ENCODE measurements at places on chromosomes 5 and 9.

DNA sequence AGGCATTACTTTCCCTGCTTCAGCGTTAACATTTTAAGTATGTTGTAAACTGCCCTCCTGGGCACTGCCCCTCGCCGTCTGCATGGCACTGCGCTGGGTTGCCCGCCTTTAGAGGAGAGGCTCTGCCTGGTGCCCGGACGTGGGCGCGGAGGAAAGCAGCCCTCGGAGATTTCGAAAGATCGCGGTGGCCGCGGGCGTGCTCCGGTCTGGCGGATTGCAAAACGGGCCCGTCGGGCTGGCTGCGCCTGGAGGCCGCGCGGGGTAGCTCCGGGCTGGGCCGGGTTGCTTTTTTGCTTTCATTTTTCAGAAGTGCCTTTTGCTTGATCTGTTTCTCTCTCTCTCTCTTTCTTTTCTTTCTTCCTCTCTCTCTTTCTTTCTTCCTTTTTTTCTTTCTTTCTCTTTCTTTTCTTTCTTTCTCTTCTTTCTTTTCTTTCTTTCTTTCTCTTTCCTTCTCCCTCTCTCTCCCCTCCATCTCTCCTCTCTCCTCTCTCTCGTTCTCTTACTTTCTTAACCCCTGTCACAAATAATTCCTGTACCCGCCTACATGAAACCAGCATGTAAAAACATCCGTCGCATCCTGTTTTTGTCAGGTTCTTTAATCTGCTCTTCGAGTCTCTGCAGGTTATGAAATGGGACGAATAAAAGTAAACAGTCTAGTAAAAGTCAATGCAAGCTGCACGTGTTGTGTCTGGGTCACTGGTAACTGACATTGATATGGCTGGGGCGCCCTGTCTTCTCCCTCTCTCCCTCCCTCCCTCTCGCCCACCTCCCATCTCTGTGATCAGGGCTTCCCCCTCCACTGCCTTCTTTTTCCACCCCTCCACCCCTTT is 1.7 kb downstream of the FST start:
- peaks cover 14% of the 10 kb centered on the region for H3K27me3 ChIP-seq
- H3K27ac ChIP-seq = no peak overlapping the region
- DNase-seq = peak; percentile 49
- H3K4me1 ChIP-seq = peaks cover 34% of the 10 kb centered on the region

DNA sequence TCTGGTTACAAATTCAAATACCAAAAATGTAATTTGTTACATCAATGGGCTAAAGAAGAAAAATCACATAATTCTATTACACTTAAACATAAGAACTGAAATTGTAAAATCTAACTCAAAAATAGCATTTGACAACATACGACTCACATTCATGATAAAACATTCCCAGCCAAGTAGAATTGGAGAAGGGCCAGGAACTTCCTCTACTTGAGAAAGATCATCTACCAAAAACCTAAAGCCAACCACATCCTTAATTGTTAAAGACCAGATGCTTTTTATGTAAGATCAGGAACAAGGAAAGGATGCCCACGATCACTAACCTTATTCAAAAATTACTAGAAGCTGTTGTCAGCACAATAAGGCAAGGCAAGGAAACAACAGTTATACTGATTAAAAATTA is 1819.8 kb upstream of the C9orf72 start:
- no peak overlapping the region for H3K4me3 ChIP-seq
- no peaks in the 10 kb centered on the region for H3K36me3 ChIP-seq
- H3K27me3 ChIP-seq = no peaks in the 10 kb centered on the region
- no peaks in the 10 kb centered on the region for H3K4me1 ChIP-seq

GRCh38 chr5:133386662-133387061 is 225.7 kb downstream of the FSTL4 start:
- H3K4me1 ChIP-seq = no peaks in the 10 kb centered on the region
- no peak overlapping the region for H3K27ac ChIP-seq
- DNase-seq = no peak
- peaks cover 24% of the 10 kb centered on the region for H3K27me3 ChIP-seq
- H3K36me3 ChIP-seq = no peaks in the 10 kb centered on the region

- no peak overlapping the region for H3K27ac ChIP-seq
- H3K4me3 ChIP-seq = no peak overlapping the region
- DNase-seq = no peak
- H3K36me3 ChIP-seq = no peaks in the 10 kb centered on the region
Observed at GRCh38 chr5:5419291-5420210, 2.9 kb upstream of the ICE1 start.

- no peak overlapping the region for H3K27ac ChIP-seq
- peaks cover 10% of the 10 kb centered on the region for H3K36me3 ChIP-seq
- no peaks in the 10 kb centered on the region for H3K27me3 ChIP-seq
- no peak for DNase-seq
- H3K4me3 ChIP-seq = no peak overlapping the region
Observed at GRCh38 chr5:119470105-119470763, 17.9 kb downstream of the HSD17B4 start.

DNA sequence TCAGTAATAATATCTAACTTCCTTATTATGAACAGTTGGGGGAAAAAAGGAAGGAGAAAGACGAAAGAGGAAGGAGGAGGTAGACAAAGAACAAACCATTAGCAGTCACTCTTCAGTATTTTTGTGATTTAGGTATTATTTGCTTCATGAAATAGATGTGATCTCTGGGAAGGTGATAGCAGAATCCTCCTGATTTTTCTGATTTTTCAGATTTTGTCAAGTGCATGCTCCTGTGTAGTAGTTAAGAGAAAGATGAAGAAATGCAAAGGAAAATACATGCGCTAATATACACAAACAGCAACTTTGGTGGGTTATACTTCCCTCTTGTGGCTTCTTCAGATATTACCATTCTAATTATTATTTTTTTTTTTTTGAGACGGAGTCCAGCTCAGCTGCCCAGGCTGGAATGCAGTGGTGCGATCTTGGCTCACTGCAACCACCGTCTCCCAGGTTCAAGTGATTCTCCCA is 31.6 kb downstream of the LMNB1 start:
- H3K27me3 ChIP-seq = no peaks in the 10 kb centered on the region
- H3K4me3 ChIP-seq = no peak overlapping the region
- H3K4me1 ChIP-seq = peaks cover 6% of the 10 kb centered on the region
- H3K27ac ChIP-seq = no peak overlapping the region

GRCh38 chr5:155554500-155554899 is 540.9 kb downstream of the KIF4B start:
- H3K36me3 ChIP-seq = no peaks in the 10 kb centered on the region
- H3K4me3 ChIP-seq = no peak overlapping the region
- DNase-seq = no peak
- H3K27me3 ChIP-seq = no peaks in the 10 kb centered on the region

- H3K4me1 ChIP-seq = no peaks in the 10 kb centered on the region
- H3K4me3 ChIP-seq = no peak overlapping the region
- no peak overlapping the region for H3K27ac ChIP-seq
Observed at GRCh38 chr5:68010740-68011139, 204.8 kb upstream of the PIK3R1 start.

DNA sequence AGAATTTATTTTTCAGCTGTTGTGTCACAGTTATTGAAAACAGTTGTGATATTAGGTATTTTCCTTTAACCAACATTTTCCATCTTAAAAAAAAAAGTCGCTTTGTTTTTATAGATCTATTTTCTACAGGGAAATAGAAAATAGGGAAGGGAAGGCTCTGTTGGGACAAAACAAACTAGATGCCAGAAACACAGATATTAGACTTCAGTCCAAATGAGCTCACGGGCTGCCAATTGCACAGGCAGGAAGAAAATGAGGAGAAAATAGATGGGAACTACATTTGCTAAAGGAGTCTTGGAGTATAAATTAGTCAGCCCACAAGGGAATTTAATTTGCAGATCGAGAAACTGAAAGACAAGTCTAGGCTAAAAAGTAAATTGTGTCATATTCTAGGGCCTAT is 21.4 kb upstream of the ISOC1 start:
- DNase-seq = no peak
- H3K4me3 ChIP-seq = no peak overlapping the region
- no peak overlapping the region for H3K27ac ChIP-seq
- no peaks in the 10 kb centered on the region for H3K36me3 ChIP-seq
- H3K27me3 ChIP-seq = no peaks in the 10 kb centered on the region

DNA sequence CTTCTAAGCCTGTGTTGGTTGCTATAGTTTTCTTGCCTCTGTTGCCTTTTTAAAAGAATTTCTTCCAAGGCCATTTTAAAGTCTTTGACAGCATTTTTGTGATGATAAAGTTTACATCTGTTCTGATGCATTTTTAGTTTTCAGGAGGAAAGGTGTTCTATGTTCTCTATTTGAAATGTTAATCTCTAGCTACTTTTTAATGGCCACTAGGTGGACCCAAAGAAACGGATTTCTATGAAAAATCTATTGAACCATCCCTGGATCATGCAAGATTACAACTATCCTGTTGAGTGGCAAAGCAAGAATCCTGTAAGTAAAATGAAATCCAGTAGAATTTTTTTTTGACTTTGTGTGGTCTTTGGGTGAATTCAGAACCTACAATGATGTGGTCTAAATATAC is 60.2 kb downstream of the MELK start:
- no peak overlapping the region for H3K27ac ChIP-seq
- no peaks in the 10 kb centered on the region for H3K4me1 ChIP-seq
- no peaks in the 10 kb centered on the region for H3K36me3 ChIP-seq
- H3K27me3 ChIP-seq = no peaks in the 10 kb centered on the region
- no peak overlapping the region for H3K4me3 ChIP-seq

DNA sequence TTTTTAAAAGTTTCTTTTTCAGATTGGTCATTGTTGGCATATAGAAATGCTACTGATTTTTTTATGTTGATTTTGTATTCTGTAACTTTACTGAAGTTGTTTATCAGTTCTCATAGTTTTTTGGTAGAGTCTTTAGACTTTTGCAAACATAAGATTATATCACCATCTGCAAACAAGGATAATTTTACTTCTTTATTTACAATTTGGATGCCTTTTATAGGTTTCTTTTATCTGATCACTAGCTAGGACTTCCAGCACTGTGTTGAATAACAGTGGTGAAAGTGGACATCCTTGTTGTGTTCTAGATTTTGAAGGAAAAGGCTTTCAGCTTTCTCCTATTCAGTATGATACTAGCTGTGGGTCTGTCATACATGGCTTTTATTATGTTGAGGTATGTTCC is 170.3 kb downstream of the WDR70 start:
- H3K27me3 ChIP-seq = no peaks in the 10 kb centered on the region
- DNase-seq = no peak
- H3K36me3 ChIP-seq = no peaks in the 10 kb centered on the region
- H3K4me1 ChIP-seq = no peaks in the 10 kb centered on the region
- H3K27ac ChIP-seq = no peak overlapping the region
- no peak overlapping the region for H3K4me3 ChIP-seq

DNA sequence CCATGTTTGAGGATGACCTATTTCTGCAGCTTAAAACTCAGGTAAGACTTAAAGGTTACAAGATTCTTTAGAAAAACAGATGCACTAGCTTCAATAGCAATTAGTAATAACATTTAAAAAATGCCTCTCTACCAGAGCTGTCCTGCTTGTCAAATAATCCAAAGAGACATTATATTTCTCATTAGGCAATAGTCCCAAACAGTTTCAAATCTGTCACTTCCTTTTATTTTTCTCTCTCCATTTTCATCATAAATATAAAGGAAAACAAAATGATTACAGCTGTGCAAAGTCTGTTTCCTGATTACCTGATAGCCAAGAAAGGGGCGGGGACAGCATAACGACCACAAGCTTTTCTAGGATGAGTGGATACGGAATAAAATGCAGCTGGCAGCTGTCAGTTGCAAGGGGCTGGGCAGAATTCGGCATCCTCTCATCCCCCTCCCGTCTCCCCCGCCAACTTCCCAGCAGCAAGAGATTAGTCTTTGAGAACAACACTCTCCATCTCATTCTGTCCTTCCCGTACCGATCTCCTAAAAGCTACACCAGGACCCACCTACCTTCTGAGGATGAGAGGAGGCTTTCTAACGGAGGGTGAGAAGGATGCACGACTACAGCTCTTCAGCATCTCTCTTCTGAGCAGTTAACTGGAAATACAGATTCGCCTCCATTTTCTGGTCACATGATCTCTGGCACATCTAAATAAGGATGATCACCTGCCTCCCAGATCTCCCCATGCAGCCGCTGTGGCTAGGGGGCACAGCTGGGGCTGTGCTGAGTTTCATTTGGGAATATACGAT is 72.5 kb upstream of the PCA3 start:
- no peaks in the 10 kb centered on the region for H3K36me3 ChIP-seq
- peak overlapping the region; percentile 61 for H3K4me3 ChIP-seq
- no peaks in the 10 kb centered on the region for H3K27me3 ChIP-seq
- H3K27ac ChIP-seq = no peak overlapping the region

- no peak for DNase-seq
- no peak overlapping the region for H3K27ac ChIP-seq
- peaks cover 45% of the 10 kb centered on the region for H3K27me3 ChIP-seq
- H3K4me1 ChIP-seq = no peaks in the 10 kb centered on the region
- no peak overlapping the region for H3K4me3 ChIP-seq
- H3K36me3 ChIP-seq = no peaks in the 10 kb centered on the region
Observed at GRCh38 chr9:136255166-136255538, 9.5 kb upstream of the QSOX2 start.

GRCh38 chr5:54905942-54906537 is 79.4 kb downstream of the ESM1 start:
- H3K27ac ChIP-seq = no peak overlapping the region
- peaks cover 11% of the 10 kb centered on the region for H3K4me1 ChIP-seq
- H3K4me3 ChIP-seq = no peak overlapping the region
- H3K36me3 ChIP-seq = no peaks in the 10 kb centered on the region
- DNase-seq = peak; percentile 71

GRCh38 chr5:87400305-87400899 is 12.3 kb downstream of the CCNH start:
- H3K27ac ChIP-seq = no peak overlapping the region
- no peak for DNase-seq
- H3K4me3 ChIP-seq = no peak overlapping the region
- peaks cover 4% of the 10 kb centered on the region for H3K36me3 ChIP-seq

GRCh38 chr5:74966141-74967026 is 86.0 kb downstream of the GCNT4 start:
- no peaks in the 10 kb centered on the region for H3K4me1 ChIP-seq
- no peak for DNase-seq
- H3K36me3 ChIP-seq = no peaks in the 10 kb centered on the region
- H3K4me3 ChIP-seq = no peak overlapping the region
- H3K27ac ChIP-seq = no peak overlapping the region
- no peaks in the 10 kb centered on the region for H3K27me3 ChIP-seq

- no peaks in the 10 kb centered on the region for H3K36me3 ChIP-seq
- no peak overlapping the region for H3K27ac ChIP-seq
- no peak overlapping the region for H3K4me3 ChIP-seq
- DNase-seq = no peak
Observed at GRCh38 chr9:38355115-38355514, 37.4 kb upstream of the ALDH1B1 start.

DNA sequence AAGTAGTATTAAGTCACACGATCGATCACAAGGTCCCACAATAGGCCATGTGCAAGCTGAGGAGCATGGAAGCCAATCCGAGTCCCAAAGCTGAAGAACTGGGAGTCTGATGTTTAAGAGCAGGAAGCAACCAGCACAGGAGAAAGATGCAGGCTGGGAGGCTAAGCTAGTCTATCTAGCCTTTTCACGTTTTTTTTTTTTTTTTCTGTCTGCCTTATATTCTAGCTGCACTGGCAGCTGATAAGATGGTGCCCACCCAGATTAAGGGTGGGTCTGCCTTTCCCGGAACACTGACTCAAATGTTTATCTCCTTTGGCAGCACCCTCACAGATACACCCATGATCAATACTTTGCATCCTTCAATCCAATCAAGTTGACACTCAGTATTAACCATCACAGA is 6.5 kb downstream of the PPIP5K2 start:
- H3K27ac ChIP-seq = no peak overlapping the region
- no peaks in the 10 kb centered on the region for H3K27me3 ChIP-seq
- DNase-seq = no peak
- H3K4me3 ChIP-seq = no peak overlapping the region
- peaks cover 9% of the 10 kb centered on the region for H3K36me3 ChIP-seq

- no peak overlapping the region for H3K4me3 ChIP-seq
- no peaks in the 10 kb centered on the region for H3K36me3 ChIP-seq
- peak; percentile 70 for DNase-seq
- no peaks in the 10 kb centered on the region for H3K27me3 ChIP-seq
- peaks cover 6% of the 10 kb centered on the region for H3K4me1 ChIP-seq
- no peak overlapping the region for H3K27ac ChIP-seq
Observed at GRCh38 chr5:134184155-134185135, 7.7 kb upstream of the SKP1 start.
